ENCODE measurements at places on chromosomes 6 and 20.

GRCh38 chr6:506508-506907 is 115.0 kb downstream of the IRF4 start:
- peak; percentile 32 for DNase-seq

DNA sequence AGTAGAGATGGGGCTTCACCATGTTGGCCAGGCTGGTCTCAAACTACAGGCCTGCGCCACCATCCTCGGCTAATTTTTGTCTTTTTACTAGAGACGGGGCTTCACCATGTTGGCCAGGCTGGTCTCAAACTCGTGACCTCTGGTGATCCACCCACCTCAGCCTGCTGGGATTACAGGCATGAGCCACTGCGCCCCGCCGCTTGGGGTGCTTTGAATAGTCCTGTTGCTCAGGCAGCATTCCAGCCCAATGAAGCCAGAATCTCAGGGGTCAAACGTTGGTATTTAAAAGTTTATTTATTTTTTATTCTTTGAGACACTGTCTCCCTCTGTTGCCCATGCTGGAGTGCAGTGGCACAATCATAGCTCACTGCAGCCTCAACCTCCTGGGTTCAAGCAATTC is 11.3 kb downstream of the MOCS3 start:
- no peak for DNase-seq

DNA sequence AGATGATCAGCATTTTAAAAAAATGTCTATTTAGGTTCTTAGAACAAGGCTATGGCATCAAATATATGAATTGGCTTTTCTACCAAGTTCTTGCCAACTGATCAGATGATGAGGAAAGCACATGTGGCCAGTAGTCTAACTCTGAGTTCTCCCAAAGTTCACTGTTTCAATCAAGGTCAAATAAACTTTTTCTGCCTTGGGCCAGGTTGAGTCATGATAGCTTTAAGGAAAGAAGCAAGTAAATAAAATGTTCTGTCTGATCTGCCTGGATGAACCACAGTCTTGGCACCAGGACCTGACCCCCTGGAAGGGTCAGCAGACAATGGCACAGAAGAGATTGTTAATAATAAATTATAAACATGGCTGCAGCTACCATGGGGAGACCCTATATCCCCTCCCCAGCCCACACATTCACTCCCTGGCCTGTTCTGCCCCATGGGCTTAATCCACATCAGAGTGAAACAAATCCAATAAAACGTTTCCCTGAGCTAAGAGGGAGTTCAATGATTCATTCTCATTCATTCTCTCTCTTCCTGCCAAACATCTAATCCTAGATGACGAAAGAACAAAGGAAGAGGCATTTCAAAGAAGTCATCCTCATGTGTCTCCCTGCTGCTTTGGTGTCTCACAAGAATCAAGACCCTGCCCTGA is 661.6 kb downstream of the DHX35 start:
- DNase-seq: no peak

GRCh38 chr6:1311400-1312202 is at the start of gene FOXQ1:
TSS of gene FOXQ1 (plus strand) at chr6:1312098. CDS start at chr6:1312705, 607 bp downstream.
- no peak for DNase-seq

DNA sequence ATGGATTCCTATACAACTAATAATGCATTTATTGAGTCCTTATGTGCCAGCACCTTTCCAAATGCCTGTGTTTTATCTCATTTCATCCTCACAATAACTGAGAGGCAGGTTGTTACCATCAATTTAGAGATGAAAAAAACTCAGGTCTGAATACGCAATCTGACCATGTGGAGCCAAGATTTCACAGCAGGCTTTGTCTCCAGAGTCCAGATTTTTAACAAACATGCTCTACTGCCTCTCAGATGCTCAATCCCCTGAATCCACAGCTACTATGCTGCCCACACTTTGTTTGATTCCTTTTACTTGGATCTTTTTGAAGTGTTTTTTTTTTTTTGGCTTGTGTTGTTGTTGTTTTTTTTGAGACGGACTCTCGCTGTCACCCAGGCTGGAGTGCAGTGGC is 46.8 kb downstream of the B4GALT5 start:
- no peak for DNase-seq

DNA sequence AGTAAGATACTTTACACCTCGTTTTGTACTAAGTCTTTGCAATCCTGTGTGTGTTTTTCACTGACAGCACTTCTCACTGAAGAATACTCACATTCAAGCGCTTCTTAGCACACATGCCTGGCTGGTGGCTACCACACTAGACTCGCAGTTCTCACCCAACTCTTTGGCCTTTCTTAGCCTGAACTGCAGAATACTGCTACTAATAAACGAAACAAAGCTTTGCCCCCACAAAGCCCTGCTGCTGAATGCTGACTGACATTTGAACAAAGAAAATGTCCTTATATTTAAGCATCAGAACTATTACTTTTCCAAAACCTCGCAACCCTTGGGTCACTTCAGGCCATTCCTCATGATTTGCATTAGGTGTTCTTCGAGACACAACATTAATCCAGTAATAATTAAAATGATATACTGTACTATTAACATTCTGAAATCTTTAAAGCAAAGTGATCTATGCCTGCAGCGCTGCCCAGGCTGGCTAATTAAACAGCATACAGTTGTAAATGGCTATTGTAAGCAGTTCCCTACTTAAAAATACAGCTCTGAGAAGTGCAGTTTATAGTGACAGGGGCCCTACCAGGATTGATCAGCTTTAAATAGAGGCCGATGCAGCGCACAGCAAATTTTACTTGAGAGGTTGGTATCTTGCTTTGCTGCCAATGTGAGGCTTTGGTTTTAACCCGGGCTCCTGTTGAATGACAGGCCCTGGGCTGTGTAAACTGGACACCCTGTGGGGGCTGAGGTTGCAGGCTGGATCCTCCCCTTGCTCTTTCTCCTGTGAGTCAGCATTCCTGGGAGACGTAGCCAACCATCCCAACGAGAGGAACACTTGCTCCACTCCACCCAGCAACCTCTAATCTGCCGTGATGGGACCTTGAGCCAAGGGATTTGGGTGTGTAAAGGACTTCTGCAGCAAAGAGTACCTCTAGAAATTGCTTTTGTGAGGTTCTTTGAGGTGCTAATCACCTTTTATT is 899.0 kb downstream of the TFAP2A start:
- DNase-seq: no peak

- DNase-seq: no peak
Measured at GRCh38 chr20:6135347-6135746, 12.5 kb upstream of the FERMT1 start.

- no peak for DNase-seq
Measured at GRCh38 chr6:12369781-12370262, 79.7 kb downstream of the EDN1 start.

- DNase-seq: no peak
Measured at GRCh38 chr6:75556240-75556639, 45.4 kb upstream of the SENP6 start.

GRCh38 chr6:51116723-51117122 is 298.1 kb downstream of the TFAP2B start:
- DNase-seq: no peak

- no peak for DNase-seq
Measured at GRCh38 chr6:135667691-135668455, 170.3 kb upstream of the AHI1 start.

GRCh38 chr6:112021691-112022310 is 32.1 kb upstream of the CCN6 start:
- DNase-seq: no peak

- no peak for DNase-seq
Measured at GRCh38 chr20:52348434-52348833, 156.9 kb upstream of the ZFP64 start.

- no peak for DNase-seq
Measured at GRCh38 chr6:143498428-143498827, 13.1 kb downstream of the FUCA2 start.

DNA sequence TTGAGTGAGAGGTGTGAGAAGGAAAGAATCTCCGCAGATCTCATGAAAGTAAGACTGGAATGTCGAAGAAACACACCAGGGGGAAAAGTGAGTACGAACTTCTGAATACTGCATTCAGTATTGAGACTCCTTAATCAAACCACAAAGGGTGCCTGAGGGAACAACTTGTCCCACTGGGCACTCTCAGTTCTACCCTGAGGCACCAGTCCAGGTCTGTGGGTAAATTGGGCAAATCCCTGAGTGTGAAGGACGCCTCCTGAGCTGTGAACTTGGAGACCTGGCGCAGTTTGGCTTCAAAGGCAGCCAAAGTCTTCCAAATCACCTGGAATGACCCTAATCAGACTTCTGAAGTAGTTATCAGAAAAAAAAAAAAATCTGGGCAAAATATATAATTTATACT is 329.7 kb downstream of the BTBD9 start:
- DNase-seq: no peak

DNA sequence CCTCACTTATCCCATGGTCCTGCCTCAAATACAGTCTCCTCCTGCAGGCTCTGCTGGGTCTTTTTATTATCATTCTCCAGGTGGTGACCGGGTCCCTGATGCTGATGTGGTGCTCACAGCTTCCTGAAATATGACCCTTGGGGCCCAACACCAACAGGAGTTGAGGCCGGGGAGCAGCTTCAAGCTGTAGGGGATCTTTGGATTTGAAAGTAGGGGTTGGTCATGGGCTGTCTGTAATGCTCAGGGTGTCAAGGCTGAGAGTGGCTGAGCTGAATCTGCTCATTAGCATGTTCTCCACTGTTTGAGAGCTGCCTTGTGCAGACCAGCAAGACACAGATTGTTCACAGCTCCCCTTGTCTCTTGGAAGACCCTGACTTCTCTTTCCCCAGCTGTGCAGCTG is 35.5 kb downstream of the HLA-F start:
- DNase-seq: no peak

DNA sequence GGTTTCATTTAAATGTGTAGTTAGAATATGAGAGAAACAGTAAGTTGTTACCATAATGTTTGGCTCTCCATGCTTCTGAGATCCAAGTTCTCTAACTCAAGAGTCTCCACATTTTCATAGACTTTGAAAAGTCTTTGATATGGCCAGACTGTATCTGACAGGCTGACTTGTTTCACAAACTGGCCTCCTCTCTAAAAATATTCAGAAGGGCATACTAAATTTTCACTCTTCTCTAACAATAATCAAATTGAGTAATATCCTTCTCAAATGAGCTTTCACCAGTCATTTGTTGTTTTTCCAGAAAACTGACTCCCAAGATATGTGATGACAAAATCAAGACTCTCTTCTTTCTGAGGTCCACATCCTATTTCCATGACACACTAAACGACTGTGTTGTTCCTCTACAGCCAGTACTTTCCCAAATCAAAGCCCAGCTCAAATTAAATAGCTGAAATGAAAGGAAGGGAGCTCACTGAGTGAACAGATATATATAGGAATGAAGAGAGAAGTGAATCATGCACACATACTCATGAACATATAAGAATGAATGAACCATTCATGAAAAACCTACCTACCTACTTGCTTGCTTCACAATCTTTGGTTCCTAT is 15.1 kb downstream of the HIVEP2 start:
- no peak for DNase-seq

GRCh38 chr20:62437496-62437895 is 10.2 kb upstream of the RBBP8NL start:
- DNase-seq: no peak

DNA sequence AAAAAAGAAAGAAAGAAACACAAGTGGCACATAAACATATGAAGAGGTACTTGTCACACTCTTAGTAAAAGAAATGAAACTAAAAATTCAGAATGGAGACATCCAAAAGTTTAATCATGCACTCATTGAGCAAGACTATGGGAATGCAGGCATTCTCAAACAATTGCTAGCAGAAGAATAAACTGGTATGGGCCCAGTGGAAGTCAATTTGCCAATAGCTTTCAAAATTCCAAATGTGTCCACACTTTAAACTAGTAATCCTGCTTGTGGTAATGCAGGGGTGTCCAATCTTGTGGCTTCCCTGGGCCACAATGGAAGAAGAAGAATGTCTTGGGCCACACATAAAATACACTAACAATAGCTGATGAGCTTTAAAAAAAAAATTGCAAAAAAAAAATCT is 97.4 kb downstream of the EPB41L2 start:
- no peak for DNase-seq

GRCh38 chr6:47722194-47722593 is 23.8 kb downstream of the ADGRF4 start:
- DNase-seq: no peak

GRCh38 chr6:46323312-46323965 is 152.7 kb upstream of the ENPP5 start:
- DNase-seq: no peak

- DNase-seq: no peak
Measured at GRCh38 chr6:108751851-108752732, 96.1 kb upstream of the ARMC2 start.

- DNase-seq: no peak
Measured at GRCh38 chr20:44688053-44688625, 27.0 kb upstream of the CCN5 start.

DNA sequence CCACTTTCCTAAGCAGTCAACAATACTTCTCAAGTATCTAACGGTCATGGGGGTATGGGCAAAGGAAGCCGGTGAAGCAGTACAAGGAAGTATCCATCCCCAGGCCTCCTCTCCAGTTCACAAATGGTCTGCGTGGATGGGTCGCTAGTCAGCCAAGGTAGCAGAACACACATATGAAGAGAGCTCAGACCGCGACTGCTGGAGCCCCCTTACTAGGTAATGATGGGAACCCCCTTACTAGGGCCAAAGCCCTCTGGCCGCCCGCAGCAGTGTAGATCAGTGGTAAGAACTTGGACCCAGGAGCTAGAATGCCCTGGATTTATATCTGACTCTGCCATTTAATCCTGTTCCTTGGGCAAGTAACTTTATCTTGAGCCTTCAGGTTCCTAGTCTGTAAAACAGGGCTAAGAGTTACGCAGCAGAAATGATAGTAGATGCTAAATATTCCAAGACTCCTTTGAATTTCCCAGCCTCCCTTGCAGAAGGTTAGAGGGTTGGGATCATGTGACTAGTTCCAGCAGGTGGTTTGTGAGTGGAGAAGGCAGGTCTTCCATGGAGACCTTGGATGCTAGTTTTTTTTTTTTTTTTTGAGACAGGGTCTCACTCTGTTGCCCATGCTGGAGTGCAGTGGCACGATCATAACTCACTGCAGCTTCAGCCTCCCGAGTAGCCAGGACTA is 2.1 kb upstream of the CLPSL2 start:
- no peak for DNase-seq

GRCh38 chr6:82374516-82374915 is 10.9 kb downstream of the TPBG start:
- no peak for DNase-seq

DNA sequence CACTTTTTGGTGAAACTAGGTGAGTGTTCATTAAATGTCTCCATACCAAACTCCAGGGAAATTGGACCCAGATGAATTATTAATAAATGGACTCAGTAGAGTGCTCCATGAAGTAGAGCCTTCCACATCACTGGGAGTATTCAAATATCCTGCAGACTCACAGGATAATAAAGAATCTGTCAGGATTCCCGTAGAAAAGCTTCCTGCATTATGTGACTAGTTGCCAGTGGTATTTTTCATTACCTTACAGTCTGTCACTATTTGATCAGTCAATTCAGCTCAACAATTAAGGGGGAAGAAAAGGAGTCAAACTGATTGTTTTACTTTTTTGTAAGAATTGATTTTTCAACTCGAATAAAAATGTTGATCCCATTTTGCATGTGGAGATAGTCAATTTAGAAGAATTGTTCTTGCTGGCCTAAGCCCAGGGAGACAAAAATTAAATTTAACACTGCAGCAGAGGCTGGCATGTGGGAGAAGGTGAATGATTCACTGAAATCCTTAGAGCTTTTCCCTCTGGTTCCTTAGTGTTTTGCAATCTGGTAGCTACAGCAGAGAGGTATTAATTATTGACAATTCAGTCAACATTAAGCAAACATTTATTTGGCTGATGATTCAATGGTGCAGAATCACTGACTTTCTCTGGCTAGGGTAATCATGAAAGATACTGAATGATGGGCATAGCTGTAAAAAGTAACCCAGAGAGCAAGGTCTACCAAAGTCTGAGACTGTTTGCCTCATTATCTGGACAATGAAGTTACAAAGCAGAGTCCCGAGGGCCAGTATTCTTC is 442.4 kb downstream of the CD83 start:
- DNase-seq: no peak

Data from activated T-helper 9 cell treated with anti-CD3 and anti-CD28 coated beads, Interleukin-2, amount 50 U/mL, for 16 hours (primary cell).